ENCODE measurements at places on chromosomes 12 and 14.

DNA sequence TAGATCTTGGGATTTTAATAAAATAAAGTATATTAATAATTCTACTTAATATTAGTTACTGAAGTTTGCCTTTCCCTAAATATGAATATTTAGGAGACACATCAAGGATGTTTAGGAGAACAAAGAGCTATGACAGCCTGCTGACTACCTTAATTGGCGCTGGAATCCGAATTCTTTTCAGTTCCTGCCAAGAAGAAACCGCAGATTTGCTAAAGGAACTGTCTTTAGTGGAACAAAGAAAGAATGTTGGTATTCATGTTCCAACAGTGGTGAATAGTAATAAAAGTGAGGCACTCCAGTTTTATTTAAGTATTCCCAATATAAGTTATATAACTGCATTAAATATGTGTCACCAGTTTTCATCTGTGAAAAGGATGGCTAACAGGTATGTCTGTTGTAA is 54.5 kb downstream of the MIS18BP1 start:
- DNase-seq = no peak

- no peak for DNase-seq
Observed at GRCh38 chr14:34081101-34081575, 130.3 kb upstream of the EGLN3 start.

- no peak for DNase-seq
Observed at GRCh38 chr12:75969768-75970167, 61.8 kb downstream of the PHLDA1 start.

- DNase-seq = no peak
Observed at GRCh38 chr12:121990692-121991603, 30.7 kb upstream of the BCL7A start.

DNA sequence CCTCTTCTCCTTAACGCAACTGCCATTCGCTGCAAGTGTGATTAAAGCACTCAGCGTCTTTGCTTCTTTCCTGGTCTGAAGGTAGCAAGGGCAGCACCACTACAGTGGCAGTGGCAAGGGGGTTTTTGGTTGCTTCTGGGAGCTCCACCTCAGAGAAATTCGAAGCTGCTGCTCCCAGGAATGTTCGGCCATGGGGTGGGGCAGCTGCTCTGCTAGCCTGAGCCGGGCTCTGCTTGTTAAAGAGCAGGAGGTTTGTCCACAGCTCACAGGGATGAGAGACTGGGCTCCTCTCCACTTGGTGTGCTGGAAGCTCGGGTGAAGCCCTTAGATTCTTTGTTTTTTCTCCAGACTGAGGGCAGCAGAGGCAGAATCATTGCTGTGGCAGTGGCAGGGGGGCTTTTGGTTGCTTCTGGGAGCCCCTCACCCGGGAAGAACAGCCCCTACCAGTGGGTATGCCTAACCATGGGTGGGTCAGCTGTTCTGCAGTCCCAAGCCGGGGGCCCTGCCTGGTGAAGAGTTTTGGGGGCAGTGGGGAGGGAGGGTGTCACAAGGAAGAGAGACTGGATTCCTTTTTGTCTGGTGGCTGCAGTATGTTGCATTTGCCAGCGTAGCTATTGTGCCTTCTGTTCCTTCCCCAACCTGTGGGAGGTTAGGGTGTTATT is 340.2 kb downstream of the AEBP2 start:
- no peak for DNase-seq

DNA sequence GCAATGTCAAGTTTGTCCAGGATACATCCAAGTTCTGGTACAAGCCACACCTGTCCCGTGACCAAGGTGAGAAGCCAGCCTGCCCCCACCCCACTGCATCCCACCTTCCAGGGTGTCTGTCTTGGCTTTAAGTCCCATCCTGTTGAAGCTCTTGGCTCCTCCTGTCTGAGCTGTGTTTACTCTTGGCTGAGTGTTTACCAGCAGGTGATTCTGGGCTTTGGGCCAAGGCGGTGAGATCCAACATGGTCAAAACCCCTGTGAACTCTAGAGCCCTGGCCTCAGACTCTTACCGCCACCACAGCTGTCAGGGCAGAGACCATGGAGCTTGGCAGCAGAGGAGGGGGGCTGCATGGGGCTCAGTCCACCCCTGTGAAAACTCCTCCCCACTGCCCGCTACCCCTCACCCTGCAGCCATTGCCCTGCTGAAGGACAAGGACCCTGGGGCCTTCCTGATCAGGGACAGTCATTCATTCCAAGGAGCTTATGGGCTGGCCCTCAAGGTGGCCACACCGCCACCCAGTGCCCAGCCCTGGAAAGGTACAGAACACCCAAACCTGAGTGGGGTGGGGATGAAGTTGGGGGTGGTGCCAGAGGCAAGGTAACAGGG is 11.6 kb downstream of the TNS2 start:
- DNase-seq = peak; percentile 61

DNA sequence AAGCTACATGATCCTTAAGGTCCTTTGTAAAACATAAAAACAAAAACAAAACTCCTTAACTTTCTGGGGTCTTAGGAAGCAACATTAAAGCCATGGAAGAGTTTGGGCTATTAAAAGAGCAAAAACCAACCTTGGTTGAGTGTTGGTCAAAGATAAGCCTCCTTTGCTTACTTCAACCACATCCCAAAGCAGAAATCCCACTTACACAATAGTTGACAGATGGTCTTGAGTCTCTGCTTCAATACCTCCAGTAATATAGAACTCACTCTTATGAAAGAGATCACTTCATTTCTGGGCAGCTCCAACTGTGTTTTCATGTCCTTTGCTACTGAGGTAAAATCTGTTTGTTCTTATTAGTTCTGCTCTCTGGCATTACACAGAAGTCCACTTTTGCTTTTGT is 125.8 kb downstream of the SLC38A4 start:
- no peak for DNase-seq

- no peak for DNase-seq
Observed at GRCh38 chr12:112974904-112975303, 3.4 kb upstream of the OAS2 start.

DNA sequence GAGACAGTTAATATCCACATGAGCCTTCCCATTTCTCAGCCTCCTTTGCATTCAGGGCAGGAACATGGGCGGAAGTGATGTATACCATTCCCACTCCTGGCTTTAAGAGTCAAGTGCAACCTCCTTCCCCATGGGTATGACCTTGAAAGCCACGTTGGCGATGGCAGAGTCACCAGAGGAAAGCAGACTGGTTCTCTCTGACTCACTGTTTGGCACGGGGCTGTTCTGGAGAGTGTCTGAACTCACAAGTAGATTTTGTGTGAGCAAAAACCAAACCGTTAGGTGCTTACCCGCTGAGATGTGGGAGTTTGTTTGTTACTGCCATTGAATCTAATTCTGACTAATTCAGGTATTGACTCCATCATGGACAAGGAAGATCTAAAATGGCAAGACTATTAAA is 36.7 kb upstream of the PZP start:
- no peak for DNase-seq

GRCh38 chr12:39752482-39753137 is 133.0 kb upstream of the ABCD2 start:
- DNase-seq = no peak

GRCh38 chr12:49892084-49892731 is 11.5 kb downstream of the FAIM2 start:
- no peak for DNase-seq

DNA sequence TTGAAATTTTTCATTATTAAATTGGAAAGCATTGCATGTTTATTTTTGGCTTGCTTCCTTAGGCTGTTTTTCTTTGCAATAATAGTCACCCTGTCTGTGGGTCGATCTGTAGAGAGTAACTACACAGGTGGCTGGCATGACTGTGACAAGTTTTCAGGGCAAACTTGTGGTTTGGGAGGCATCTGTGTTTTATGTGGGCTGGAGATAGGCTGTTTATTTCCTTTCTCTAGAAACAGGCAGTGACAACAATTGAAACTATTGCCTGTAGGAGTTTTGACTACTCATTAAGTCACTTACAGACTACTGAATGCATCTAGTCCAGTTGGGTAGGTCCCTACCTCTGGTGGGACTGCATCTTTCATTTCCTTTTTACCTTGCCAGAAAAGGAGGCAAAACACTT is 155.6 kb downstream of the DYRK2 start:
- no peak for DNase-seq

GRCh38 chr14:66804141-66804540 is 296.2 kb downstream of the GPHN start:
- DNase-seq = no peak

DNA sequence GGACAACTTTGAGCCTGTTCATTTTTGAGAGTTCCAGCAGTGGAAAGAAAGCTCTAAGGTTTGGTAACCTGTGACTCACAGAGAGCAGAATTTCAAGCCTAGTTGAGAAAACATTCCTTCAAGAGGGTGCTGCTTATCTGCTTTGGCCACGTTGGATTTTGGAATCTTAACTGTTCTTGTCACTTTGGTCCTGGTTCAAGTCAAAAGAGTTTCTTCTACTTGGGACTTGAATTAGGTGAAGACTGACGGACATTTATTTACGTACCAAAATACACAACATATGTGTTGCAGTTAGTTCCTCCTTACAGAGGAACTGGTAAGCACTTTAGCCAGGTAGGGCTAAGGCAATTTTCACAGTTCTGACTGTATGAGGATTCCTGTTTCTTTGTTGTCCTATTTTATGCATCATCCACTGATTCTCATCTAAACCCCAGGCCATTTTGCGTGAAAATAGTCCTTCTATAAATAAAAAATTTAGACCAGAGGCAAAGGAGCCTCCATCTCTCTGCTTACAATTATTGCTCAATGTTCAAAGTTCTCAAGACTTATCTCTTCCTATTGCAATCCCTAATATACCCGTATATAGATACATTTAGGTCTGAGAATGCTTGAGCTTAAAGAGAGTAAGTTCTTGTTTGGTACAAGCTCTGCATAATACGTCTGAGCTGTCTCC is 580.9 kb downstream of the DIO2 start:
- no peak for DNase-seq

DNA sequence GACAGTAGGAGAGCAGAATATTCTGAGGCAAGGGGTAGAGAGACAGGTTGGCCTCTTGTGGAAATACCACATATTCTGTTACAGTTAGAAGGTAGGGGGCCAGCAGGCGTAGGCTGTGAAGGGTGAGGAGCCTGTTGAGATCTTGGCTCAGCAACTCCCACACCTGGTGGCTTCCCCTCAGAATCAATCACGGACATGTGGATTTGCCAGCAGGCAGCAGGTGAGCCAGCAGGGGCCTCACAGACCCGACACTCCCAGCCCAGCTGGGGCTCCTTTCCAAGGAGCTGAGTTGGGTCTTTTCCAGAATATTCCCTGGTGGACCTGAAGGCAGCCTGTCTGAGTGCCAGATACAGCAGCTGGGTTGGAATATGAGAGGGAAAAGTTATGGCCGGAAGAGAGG is 150.0 kb upstream of the CRY1 start:
- peak; percentile 19 for DNase-seq

DNA sequence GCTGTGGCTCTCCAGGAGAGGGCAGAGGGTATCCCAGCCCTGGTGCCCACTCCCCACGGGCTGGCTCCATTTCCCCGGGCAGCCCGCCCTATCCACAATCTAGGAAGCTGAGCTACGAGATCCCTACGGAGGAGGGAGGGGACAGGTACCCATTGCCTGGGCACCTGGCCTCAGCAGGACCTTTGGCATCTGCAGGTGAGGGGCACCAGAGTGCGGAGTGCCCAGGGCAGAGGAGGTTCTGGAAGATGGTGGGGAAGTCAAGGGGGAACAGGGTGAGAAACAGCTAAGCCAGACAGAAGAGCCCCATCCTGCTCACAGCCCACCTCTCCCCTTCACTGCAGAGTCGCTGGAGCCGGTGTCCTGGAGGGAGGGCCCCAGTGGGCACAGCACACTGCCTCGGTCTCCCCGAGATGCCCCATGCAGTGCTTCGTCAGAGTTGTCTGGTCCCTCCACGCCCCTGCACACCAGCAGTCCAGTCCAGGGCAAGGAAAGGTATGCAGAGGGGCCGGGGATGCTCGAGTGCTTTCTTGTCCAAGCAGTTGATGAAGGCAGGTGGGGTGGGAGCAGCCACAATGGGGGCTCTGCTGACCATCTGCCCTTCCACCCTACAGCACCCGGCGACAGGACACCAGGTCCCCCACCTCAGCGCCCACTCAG is 10.3 kb downstream of the TNS2 start:
- no peak for DNase-seq

DNA sequence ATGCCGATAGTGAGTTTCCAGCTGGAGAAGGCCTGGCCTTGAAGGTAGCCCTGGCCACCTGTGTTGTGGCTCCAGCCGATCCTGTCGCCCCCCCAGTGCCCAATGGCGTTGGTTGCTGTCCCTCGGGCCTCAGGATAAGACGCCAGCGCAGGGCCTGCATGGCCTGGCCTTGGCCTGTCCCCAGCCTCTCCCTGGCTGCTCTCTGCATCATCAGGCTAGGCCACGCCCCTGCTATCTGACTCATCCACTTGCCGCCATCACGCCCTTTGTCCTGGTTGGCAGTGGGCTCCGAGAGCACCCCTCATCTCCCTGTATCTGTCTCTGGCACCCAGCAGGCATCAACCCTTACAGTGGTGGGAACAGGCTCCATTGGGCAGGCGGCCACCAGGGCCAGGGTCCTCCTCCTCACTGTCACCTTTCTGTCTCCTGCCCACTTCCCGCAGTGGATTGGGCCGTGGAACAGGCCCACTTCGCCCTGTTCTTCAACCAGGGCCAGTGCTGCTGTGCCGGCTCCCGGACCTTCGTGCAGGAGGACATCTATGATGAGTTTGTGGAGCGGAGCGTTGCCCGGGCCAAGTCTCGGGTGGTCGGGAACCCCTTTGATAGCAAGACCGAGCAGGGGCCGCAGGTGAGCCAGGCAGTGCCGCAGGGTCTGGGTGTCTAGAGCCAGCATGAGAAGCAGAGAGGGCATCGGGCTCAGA is 25.6 kb downstream of the ALDH2 start:
- DNase-seq = no peak

GRCh38 chr12:89346741-89347324 is 5.5 kb downstream of the DUSP6 start:
- DNase-seq = no peak

DNA sequence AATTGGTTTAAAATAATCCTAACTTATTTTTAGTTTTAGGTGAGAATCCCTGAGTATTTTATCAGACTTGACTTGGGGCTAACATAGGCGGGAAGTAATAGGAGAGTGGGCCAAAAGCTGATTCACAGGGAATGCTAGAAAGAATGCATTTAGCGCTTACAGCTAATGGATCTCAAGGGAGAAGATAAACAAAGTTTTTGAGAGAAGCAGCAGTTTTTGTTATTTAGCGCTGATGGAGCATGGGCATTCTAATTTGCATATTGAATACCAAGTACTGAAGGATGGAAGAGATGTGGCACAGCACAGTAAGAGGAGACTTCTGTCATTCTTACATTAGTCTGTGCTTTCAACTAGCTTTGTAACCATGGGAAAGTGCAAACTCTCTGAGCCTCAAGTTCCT is 436.0 kb upstream of the FBXO33 start:
- no peak for DNase-seq

- DNase-seq = no peak
Observed at GRCh38 chr12:116236976-116237375, 40.5 kb downstream of the MED13L start.

- no peak for DNase-seq
Observed at GRCh38 chr14:95402578-95402977, 82.9 kb upstream of the CLMN start.
